HT1080 (cell line): ENCODE measurements at places on chromosomes 5 and 9. TPM values are rescaled to one million over a fixed set of nuclear protein-coding genes. Genes with fewer than 3 reads are reported as not detected.

Gene NMUR2
- not detected in 2 replicates for total RNA-seq

DNA sequence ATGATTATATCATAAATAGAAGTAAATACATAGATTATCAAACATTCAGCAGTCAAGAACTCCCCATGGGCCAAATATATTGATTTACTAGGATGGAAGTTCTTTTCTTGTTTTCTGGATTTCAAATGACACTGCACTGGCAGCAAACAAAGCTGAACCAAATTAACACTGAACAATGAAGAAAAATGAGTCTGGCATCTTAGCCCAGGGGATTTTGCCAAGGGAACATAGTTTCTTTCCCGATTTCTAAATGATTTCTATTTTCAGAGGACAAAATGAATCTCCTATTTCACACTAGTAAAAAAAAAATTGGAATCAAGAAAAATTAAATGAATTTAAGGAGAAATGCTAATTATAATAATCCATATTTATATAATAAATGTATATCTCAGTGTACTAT, 116.9 kb upstream of the FAM174A start:
- no peak for DNase-seq

Gene MEIKIN
- not detected in 2 replicates for total RNA-seq

DNA sequence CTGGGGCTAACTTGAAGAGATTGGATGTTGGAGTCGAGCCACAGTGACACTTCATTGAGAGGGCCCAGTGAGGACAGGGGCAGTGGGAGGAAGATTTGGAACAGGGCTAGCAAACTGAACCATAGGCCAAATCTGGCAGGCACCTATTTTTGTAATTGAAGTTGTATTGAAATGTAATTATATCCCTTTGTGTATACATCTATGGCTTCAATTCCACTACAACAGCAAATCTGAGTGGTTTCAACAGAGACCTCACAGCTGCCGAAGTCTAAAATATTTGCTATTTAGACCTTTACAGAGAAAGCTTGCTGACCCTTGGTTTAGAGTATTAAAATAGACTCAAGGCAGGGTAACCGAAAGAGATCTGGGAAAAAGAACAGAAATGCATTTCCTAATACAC, 4.7 kb upstream of the TNFSF8 start:
- no peak for DNase-seq

- no peak for DNase-seq
Observed at GRCh38 chr5:157540124-157540523, 35.5 kb downstream of the ADAM19 start.

DNA sequence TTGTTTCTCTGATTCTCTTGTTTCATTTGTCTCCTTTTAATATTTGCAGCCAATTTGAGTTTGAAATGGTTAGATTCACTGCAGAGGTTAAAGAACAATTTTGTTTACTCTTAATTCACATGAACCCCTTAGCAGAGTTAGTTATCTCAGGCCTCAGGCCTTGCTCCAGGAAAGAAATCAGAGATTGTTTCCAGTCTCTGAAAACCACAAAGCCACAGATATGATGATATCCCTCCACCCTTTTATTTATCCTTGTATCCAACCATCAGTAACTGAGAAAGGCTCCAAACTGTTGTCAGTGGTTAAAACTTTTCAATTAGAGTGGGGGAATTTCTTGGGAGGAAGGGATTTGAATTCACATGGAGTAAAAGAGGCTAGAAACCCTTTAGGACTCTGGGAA, 406.0 kb upstream of the DMAC1 start:
- peak; percentile 13 for DNase-seq

DNA sequence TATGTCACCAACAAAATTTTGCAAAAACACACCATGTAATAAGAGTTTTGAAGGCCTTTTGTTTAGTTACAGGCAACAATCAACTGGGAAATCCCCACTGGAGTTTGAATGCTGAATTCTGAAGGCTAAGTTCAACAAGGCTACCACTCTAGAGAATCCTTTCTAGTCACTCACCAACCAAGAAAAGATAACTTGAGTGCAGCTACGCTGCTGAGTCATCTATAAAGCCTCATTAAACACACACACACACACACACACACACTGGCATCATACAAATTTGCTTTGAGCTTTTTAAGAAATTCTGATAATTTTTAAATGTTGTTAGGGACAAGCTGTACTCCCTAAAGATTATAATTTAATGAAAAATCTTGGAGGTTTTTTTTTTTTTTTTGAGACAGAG, 219.6 kb downstream of the DENND1A start:
- peak; percentile 62 for DNase-seq

GRCh38 chr9:13790055-13790454, 510.6 kb upstream of the MPDZ start:
- no peak for DNase-seq

DNA sequence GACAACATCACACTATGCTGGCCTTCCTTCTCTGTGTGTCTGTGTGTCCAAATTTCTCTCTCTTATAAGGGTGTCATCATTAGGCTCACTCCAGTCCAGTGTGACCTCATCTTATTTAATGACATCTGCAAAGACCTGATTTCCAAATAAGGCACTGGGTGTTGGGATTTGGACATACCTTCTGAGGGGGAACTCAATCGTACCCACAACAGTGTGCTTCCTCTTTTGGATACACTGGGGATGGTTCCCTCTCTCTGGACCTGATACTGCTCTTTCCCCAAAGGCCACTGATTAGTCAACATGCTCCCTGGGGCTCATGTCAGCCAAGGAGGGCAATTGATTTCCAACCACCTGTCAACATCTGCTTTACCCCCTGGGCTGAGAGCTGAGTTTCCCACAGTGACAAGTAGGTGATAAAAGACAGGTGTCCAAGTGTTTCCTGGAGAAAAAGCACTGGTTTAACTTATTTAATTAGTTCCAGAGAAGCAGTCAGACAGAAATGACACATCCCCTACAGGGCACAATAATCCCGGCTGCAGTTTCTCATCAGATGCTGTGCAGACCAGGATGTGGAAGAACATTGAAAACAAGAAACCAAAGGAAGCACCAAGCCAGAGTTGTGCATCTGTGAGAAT, 17.8 kb upstream of the CEP72 start:
- DNase-seq = no peak

DNA sequence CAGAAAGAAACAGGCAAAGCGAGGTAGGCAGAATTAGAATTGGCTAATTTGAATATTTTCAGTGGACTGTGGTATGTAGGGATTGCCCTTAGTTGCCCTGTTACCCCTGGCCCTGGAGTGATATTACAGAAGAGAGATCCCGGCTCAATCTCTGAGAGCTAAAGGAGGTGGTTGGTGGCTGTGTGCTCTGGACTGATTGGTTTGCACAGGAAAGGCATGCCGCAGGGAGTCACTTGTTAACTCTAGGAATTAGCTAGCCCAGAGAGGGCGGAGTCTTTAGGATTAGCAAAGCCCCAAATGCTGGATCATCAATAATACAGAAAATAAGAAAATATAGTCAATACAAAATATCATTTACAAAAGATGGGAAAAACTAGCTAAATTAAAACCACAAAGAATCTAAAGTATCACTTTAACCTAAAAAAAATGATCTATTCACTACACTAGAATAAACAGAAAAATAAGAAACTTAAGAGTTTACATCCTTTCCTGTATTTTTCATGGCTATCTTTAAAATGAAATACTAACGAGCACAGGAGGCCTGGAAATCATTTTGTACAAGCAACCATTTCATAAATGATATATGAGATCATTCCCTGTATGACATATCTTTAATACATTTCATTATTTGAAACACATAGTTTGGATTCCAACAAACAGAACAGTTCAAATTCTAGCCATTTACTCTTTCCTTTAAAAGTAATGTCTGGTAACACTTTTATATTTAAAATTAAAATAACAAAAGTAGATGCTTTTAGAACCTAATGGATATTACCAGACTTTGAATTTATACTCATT, 71.1 kb downstream of the GNAQ start:
- no peak for DNase-seq

GRCh38 chr5:92435781-92436180, 1052.7 kb upstream of the ARRDC3 start:
- DNase-seq = no peak

DNA sequence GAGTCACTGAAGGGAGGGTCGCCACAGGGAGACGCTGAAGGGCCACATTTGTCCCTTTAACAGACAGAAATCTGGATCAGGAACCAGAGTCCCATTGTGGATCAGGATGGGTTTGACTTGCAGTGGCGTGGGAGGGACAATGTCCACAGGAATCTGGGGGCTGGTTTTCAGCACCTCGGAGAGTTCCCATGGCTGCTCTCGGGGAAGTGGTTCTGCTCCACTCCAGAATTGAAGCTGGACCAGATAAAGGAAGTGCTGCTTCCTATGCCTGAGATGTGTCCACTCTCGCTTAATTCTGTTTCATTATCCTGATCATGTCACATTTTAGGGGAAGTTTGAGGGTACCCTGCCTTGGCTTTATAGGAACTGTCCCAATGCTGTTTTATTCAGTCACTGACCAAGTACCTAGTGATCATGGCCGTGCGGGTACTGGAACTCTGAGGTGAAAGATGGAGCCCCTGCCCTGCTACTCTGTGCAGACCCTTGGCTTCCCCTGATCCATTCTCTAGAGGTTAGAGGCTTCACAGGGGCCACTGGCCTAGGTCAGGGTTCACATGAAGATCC, 28.7 kb downstream of the ENHO start:
- peak; percentile 5 for DNase-seq

DNA sequence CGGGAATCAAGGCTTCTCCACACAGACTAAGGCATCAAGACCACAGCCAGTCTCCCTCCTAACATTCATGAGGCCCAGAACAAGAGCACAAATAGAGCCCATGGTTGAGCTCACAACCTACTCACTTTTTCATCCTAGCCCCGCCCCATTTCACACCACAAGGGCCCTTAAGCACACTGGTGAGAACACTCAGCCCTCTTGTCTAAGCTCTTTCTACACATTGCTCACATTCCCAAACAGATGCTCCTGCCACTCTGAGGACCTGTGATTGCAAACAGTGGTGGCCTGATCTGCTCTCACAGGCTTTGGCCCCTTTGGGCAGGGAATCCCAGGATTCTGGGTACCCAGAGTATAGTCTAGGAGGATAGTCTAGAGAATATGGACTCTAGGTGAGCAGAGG, 54.0 kb downstream of the FEM1C start:
- no peak for DNase-seq

GRCh38 chr9:123684393-123685149, 245.4 kb downstream of the DENND1A start:
- DNase-seq = peak; percentile 20

Gene HTR1A
- total RNA-seq = not detected in 2 replicates

DNA sequence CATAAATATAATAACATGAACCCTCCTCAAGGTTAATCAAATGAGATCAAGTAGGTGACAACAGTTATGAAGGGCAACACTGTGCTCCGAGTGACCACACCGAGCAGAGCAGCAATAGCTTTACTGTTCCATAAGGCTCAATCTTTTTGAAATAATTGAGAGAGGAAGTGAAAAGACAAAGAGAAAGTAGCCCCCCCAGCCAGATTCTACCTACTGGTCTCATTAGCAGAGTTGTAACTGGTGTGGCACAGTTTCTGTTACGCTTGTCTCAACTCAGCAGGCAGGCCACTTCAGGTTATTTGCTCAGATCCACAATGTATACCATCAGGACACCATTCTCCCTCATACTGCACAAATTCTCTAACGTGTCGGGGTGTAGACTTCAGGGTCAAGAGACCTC, 14.0 kb downstream of the PRUNE2 start:
- no peak for DNase-seq

DNA sequence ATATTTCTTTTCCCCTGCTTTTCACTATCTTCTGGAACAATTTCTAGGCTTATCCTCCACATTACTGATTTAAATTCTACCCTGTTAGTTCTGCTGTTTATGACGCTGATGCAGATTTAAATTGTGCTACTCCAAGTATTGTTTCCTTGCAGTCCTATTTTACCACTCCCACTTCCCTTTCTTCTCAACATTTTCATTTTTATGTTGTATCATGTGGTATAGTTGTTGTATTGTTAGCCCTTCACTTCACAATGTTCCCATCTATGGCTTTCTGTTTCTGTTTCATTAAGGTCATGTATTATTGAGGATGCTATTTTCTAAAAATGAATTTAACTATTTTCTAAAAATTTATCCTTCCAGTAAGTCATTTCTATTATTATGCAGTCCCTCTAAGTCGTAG, 254.4 kb downstream of the NDUFS4 start:
- no peak for DNase-seq

GRCh38 chr5:181024245-181025064, 15.6 kb upstream of the BTNL9 start:
- DNase-seq = no peak

- no peak for DNase-seq
Observed at GRCh38 chr5:109688630-109688969, 1.1 kb upstream of the MAN2A1 start.

DNA sequence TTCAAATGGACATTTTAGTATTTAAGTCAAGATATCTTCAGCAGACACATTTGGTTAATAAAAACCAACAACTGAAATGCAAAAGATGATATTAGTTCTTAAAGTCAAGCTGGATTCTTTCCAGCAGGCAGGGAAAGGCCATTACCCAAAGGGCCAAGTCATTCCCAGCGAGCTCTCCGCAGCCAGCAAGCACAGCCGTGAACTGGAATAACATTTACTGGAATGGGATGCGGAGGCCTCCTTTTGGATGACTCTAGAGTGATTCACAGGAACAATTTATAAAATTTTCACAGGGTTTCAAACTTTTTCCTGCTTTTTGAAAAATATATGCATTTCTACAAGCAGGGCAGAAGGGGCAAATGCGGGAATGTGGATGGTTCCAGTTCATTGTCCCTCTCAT, 76.6 kb upstream of the DAB2 start:
- DNase-seq = peak; percentile 74

Gene LCP2
- 0.50 TPM in 1 of 2 replicates, not detected in the other for total RNA-seq

DNA sequence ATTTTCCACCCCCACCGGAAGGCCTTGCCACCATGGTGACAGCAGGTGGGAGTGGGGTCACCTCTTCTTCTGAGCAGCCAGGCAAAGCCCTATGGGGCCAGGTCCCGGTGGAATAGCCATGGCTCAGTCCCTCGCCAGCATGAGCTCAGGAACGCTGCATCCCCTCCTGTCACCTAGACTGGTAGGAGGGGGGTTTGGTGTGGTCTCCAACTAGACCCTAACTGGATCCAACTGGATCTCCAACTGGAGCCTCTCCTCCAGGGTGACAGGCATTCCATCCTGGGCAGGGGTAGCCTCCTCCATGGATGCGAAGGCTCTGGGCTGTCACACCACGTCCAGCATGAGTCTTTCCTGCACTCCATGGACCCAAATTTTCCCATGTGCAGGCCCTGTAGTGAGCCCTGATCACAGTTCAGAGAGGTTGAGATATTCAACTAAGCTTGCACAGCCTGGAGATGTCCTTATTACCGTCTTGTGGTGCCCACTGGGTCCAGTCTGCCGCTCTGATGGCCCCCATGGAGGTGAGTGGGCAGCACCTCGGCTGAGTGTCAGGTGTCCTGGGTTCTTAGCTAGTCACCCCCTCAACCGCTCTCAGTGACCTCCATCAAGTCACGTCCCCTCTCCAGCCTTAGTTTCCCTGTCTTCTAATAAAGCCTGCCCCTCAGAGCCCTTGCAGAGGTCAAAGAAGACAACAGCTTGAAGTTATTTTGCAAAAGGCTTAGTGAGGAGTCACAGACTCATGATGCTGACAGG, 18.6 kb upstream of the FIBCD1 start:
- no peak for DNase-seq

DNA sequence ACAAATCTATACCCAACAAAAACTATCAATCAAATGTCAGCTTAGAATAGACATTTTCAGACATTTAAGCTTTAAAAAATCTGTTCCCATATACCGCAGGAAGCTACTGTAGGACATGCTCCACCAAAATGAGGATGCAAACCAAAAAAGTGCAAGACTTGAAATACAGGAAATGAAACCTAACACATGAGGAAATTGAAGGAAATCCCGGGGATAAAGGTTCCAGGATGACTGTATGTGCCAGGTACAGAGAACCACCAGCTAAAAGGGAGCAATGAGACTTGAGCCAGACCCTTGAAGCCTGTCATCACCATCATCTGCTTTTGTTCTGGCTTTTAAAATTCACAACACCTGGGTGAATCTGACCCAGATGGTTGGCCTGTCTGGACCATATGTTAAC, 21.4 kb downstream of the DIAPH1 start:
- peak; percentile 34 for DNase-seq
